ENCODE measurements at places on chromosomes 12 and 14.

GRCh38 chr12:14972816-14973215 lies at the start of gene PDE6H:
TSS of gene PDE6H (plus strand) at chr12:14973042. CDS start at chr12:14978013, 4,971 bp downstream.
- no peak for DNase-seq

DNA sequence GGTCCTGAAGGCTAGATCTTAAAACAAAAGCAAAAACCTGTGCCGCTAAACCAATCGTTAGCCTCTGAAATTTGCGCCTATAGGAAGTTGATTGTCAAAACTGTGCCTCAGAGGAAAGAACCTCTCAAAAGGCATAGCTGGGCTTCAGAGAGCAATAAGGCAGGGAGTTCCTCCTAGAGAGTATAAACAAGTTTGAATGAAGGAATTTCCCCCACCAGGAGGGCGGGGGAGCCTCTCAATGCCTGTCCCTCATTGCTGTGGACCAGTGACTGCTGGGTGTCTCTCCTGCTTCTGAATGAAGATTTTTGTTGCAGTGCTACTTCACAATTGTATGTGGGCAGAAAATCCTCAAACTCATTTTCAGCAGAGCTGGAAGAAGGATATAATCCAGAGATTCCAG lies 88.6 kb downstream of the KCNK10 start:
- no peak for DNase-seq

DNA sequence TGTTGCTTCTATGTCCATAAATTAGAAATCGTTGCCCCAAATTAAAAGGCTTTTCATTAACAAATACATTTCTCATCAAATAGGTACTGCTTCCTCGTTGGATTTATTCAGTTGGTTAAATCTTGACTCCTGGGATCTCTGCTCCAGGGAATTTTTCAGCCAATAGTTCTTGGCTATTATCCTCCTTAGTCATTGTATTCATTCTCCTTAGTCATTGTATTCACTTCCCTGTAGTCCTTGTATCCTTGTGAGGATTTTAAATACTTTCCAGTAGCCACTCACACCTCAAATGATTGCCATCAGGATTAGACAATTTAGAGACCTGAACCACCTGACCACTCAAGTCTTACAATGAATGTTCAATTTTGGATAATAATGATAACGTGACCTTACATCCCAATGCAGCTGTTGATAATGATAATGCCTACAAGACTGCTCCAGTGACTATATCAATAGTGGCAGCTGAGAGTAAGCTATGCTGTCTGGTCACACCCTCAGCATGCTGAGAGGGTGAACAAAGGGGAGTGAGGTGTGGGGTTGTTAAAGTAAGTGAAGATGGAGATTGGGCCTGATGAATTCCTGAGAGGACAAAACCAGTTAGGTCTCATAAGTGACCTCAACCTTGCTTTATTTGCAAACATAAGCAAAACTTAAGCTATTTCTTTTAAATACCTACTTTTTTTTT lies 193.7 kb upstream of the RTL1 start:
- DNase-seq: no peak

GRCh38 chr12:43653917-43654316 lies 101.9 kb upstream of the ADAMTS20 start:
- no peak for DNase-seq

DNA sequence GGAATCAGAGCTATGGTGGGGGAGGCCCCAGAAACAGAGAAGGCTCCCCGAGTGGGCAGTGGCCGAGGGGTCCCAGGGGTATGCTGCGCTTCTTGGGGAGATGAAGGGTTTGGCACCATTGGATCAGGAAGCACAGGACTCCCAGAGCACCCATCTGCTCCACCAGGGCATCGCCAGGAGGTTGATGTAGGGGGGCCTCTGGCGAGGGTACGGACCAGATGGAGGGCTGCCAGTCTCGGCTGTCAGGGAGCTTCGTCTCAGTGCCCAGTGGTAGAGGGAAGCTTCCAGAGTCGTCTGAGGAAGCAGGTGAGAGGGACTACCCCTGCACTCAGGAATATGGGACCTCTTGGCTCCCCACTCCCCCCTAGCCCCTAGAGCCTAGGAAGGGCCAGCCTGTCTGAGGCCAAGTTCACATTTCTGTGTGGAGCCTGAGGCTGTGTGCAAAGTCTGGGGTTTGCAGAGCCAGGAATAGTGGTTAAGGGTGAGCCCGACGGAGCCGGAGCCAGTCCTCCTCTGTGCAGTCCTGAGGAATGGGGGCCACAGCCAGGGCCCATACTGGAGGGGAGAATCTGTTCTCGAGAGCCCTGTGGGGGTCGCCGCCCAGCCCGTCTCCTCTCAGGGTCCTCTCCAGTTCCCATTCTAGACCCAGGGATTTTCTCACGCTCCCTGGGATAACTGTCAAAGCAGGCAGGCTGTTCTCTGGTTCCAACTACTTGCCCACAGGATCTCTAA lies 10.2 kb downstream of the SLC48A1 start:
- no peak for DNase-seq

DNA sequence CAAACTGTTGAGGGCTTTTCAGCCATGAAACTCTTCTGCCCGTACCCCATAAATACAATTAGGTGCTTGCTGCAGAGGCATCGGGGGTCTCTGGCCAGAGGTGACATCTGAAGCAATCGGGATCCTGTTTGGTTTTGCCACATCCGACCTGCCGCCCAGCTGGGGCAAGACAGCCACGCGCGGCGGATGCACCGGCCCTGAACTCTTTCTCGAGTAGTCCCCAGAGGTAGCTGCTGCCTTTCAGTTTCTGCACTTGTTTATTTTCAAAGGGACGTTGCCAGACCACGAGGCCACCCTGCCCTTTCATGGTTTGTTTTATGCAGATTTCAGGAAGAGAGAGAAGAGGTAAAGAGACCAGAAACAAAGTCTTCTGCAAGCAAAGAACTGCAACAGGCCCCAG lies 10.6 kb upstream of the MLXIP start:
- DNase-seq: no peak

GRCh38 chr12:109387425-109388166 lies 39.9 kb downstream of the MYO1H start:
- no peak for DNase-seq

- no peak for DNase-seq
These were observed 3.7 kb downstream of the NUAK1 start for GRCh38 chr12:106135075-106135474.

- peak; percentile 29 for DNase-seq
These were observed 811 bp upstream of the FBRSL1 start for GRCh38 chr12:132489078-132489601.

DNA sequence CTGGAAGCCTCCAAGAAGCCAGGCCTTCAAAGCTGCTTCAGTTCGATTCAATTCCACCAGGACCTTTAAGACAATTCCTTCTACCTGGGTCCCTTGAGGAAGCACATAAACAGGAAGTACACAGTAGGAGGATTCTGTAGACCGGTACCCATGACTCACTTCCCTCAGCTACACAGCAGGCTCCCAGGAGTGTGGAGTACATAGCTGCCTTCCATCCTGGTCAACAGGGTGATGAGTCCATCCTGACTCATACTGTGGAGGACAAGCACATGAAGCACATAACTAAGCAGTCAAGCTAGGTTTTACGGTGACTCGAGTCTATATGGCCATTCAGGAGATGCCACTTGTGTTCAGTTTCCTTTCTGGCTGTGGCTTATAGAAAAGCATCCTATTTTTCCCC lies 197.6 kb upstream of the RBM19 start:
- DNase-seq: no peak

GRCh38 chr14:94700336-94700735 lies 69.6 kb downstream of the GSC start:
- DNase-seq: no peak

Data from activated CD4-positive, alpha-beta T cell treated with anti-CD3 and anti-CD28 coated beads, Interleukin-2, amount 50 U/mL, for 24 hours (primary cell).